Heart right ventricle (tissue), 16 donors: ENCODE measurements at places on chromosomes 16 and 17. TPM values are rescaled to one million over a fixed set of nuclear protein-coding genes. Genes with fewer than 3 reads are reported as not detected.

- no peak overlapping the region for H3K4me3 ChIP-seq
- H3K27me3 ChIP-seq: peaks cover 4% of the 10 kb centered on the region
- peaks cover 4% of the 10 kb centered on the region for H3K4me1 ChIP-seq
- DNase-seq: no peak
Observed at GRCh38 chr17:19539841-19540311, 6.2 kb downstream of the SLC47A1 start.

DNA sequence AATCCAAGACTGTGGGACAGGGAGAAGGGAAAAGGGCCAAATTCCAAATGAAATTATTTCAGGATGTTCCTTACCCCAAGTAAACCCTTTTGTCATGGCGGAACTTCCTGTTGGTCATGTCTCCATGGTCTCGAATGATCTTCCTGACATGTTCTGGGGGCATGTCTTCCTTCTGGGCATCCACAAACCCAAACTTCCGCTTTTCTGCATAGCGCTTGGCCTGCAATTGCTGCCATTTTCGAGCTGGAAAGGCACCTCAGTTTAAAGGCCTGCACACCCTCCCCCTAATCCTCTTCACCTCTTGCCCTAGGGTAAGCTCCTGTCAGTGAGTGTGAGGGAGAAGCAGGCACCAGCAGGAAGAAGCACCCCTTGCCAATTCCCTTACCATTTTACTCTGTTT is 1.2 kb downstream of the PRPF8 start:
- peak overlapping the region; percentile 79 for H3K4me3 ChIP-seq
- no peak for DNase-seq
- H3K36me3 ChIP-seq: peaks cover 51% of the 10 kb centered on the region

- H3K27me3 ChIP-seq: no peaks in the 10 kb centered on the region
- no peak for DNase-seq
- no peak overlapping the region for H3K27ac ChIP-seq
- peaks cover 7% of the 10 kb centered on the region for H3K4me1 ChIP-seq
- no peak overlapping the region for H3K4me3 ChIP-seq
Observed at GRCh38 chr16:52501746-52502145, 45.2 kb downstream of the TOX3 start.

DNA sequence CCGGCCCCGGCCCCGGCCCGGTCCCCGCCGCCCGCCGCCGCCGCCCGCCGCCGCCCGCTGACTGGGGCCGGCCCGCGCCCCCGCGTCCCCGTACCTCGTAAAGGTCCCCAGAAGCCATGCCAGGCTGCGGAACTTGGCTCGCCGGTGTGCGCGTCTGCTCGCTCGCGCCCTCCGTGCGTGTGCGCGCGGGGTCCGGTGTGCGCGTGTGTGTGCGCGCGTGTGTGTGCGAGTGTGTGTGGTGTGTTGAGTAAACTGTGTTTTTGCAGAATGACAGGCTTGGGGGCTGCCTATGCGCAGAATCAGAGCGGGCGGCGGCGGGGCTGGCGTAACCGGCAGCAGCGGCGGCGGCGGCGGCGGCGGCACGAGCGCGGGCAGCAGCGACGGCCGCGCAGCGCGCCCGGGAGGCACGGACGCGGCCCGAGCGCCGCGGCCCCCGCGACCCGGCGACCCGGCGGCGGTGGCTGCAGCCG is 307 bp downstream of the CDYL2 start:
- H3K4me1 ChIP-seq: no peaks in the 10 kb centered on the region
- peak overlapping the region; percentile 57 for H3K4me3 ChIP-seq
- peak; percentile 34 for DNase-seq
- H3K27ac ChIP-seq: no peak overlapping the region
- H3K27me3 ChIP-seq: no peaks in the 10 kb centered on the region

- no peaks in the 10 kb centered on the region for H3K4me1 ChIP-seq
- no peak overlapping the region for H3K27ac ChIP-seq
- no peak for DNase-seq
- H3K27me3 ChIP-seq: no peaks in the 10 kb centered on the region
- no peak overlapping the region for H3K4me3 ChIP-seq
- H3K36me3 ChIP-seq: no peaks in the 10 kb centered on the region
Observed at GRCh38 chr16:74019612-74020011, 277.0 kb upstream of the PSMD7 start.

DNA sequence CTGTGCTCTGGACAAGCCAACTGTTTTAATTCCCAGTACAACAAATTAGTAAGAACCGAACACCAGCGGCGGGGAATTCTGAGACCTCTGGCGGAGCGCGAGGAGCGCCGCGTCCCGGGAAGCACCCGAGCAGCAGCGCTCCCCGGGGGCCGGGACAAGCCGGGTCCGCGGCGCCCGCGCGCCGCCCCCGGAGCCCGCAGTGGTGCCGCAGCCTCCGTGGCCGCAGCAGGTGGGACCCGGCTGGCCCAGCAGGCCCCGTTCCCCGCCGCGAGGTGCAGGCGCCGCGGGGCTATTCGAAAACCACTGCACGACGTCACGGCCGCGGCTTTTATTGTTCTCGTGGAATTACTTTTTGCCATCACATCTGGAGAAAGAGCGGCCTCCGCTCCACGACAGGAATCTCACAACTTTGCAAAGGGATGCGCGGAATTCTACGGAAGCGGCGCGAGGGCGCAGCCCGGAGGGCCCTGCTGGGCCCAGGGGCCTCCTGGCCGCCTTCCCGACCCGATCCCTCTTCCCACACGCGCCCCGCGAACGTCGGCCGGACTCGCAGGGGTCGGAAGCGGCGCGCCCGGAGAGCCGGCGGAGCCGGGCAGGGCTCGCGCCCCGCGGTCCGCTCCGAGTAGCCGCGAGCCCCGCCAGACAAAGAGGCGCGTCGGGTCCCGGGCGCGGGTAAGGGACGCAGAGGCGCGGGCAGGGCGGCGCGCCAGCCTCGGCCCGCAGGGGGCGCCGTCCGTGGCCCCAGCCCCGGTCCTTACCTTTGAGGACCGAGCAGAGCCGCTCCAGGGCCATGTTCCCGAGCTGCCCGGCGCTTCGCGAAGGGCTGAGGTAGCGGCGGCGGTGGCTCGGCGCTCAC is 696 bp downstream of the NETO2 start:
- DNase-seq: peak; percentile 21
- peaks cover 16% of the 10 kb centered on the region for H3K27me3 ChIP-seq
- H3K27ac ChIP-seq: no peak overlapping the region
- no peaks in the 10 kb centered on the region for H3K36me3 ChIP-seq
- H3K4me1 ChIP-seq: peaks cover 4% of the 10 kb centered on the region

GRCh38 chr16:8623634-8624033 is 2.1 kb downstream of the METTL22 start:
- H3K36me3 ChIP-seq: no peaks in the 10 kb centered on the region
- H3K27me3 ChIP-seq: no peaks in the 10 kb centered on the region
- no peak overlapping the region for H3K27ac ChIP-seq
- H3K4me1 ChIP-seq: peaks cover 16% of the 10 kb centered on the region
- DNase-seq: no peak

DNA sequence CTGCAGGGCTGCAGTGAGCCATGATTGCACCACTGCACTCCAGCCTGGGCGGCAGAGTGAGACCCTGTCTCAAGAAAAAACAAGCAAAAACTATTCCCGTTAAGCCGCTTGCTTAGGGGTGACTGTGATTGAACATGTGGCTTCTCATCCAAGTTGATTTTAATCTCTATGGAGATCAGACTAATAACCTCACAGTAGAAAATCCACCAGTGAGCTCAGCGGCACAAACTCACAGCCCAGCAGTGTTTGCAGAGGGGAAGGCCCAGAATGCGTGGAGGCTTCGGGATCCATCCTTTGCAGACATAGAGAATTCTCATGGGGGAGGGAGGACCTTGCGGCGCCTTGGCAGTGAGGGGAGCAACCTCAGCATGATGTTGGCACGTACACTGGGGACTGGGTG is 7.4 kb downstream of the BANP start:
- H3K27ac ChIP-seq: no peak overlapping the region
- peaks cover 47% of the 10 kb centered on the region for H3K4me1 ChIP-seq
- no peak for DNase-seq
- no peak overlapping the region for H3K4me3 ChIP-seq
- H3K36me3 ChIP-seq: no peaks in the 10 kb centered on the region
- no peaks in the 10 kb centered on the region for H3K27me3 ChIP-seq

GRCh38 chr16:74743668-74744299 is 30.8 kb downstream of the FA2H start:
- no peaks in the 10 kb centered on the region for H3K4me1 ChIP-seq
- no peak for DNase-seq
- no peak overlapping the region for H3K4me3 ChIP-seq
- H3K27ac ChIP-seq: no peak overlapping the region

DNA sequence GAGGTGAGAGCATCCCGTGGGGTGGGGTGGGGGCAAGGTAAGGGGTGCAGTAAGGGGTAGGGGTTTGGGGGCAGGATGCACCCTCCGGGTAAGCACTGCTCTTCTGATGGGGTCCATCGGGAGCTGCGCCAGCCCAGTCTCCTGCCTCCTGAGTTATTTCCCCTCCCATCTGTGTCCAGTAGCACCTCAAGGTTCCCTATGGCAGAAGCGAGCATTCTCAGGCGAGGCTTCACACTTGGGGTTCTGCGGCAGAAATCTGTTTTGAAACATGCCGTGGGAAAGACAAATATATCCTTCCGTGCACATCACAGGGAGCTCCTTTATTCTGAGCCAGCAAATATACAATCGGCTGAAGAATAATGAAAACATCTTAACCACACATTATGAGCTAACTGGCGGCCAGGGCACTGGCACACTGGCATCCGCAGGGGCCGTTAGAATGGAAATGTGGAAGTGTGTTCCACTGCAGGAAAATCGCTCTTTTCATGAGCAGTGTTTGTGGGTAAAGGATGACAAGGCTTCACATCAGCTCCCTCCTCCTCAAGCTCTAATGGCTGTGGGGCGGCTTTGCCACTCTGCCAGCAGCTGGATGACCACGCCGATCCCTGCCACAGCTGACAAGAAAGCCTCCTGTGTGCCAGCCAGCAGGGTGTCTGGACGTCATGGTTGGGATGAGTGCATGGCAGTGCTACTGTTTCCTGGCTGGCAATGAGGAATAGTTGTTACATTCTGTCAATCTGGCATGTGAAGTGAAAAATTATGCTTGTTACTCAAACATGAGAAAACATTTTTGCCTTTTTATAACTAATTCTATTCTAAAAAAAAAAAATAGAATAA is 20.0 kb downstream of the MTHFSD start:
- H3K27ac ChIP-seq: no peak overlapping the region
- peaks cover 64% of the 10 kb centered on the region for H3K36me3 ChIP-seq
- no peaks in the 10 kb centered on the region for H3K27me3 ChIP-seq
- no peak for DNase-seq

DNA sequence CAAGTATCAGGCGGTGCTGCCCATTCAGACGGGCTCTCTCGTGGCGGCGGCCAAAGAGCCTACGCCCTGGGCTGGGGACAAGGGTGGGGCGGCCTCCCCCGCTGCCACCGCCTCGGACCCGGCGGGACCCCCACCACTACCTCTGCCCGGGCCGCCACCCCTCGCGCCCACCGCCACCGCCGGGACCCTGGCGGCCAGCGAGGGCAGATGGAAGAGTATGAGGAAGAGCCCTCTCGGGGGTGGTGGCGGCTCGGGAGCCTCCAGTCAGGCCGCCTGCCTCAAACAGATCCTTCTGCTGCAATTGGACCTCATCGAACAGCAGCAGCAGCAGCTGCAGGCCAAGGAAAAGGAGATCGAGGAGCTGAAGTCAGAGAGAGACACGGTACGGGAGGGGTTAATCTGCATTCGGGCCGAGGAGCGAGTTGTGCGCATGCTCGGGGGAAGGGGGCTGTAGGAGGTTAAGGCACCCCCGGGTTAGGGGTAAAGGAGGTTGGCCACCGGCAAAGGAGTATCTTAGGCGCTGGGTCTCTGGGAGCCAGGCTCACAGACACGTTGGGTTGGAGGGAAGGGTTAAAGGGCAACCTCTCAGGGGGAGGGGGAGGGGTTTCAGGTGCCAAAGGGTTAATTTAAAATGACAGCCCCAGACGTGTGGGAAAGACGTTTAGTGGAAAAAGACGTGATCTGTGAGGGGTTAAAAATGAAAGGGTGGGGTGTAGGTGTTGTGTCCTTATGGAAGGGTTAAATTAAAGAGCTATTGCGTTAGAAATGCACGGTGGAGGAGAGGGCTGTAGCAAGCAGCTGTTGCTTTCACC is 1.4 kb downstream of the MSL1 start:
- no peaks in the 10 kb centered on the region for H3K27me3 ChIP-seq
- DNase-seq: peak; percentile 65
- peak overlapping the region; percentile 100 for H3K4me3 ChIP-seq
- peak overlapping the region; percentile 95 for H3K27ac ChIP-seq
- no peaks in the 10 kb centered on the region for H3K36me3 ChIP-seq

- no peak overlapping the region for H3K27ac ChIP-seq
- H3K4me1 ChIP-seq: peaks cover 72% of the 10 kb centered on the region
- H3K36me3 ChIP-seq: no peaks in the 10 kb centered on the region
- H3K4me3 ChIP-seq: no peak overlapping the region
Observed at GRCh38 chr16:81481207-81481821, 36.7 kb downstream of the CMIP start.

- H3K4me3 ChIP-seq: no peak overlapping the region
- no peak for DNase-seq
- H3K27ac ChIP-seq: no peak overlapping the region
- no peaks in the 10 kb centered on the region for H3K36me3 ChIP-seq
- H3K4me1 ChIP-seq: no peaks in the 10 kb centered on the region
Observed at GRCh38 chr17:66276328-66276937, 26.0 kb upstream of the PRKCA start.

- H3K36me3 ChIP-seq: no peaks in the 10 kb centered on the region
- H3K27me3 ChIP-seq: peaks cover 18% of the 10 kb centered on the region
- DNase-seq: no peak
- H3K4me1 ChIP-seq: no peaks in the 10 kb centered on the region
- H3K27ac ChIP-seq: no peak overlapping the region
Observed at GRCh38 chr17:36743130-36743529, 141.7 kb downstream of the MRM1 start.

DNA sequence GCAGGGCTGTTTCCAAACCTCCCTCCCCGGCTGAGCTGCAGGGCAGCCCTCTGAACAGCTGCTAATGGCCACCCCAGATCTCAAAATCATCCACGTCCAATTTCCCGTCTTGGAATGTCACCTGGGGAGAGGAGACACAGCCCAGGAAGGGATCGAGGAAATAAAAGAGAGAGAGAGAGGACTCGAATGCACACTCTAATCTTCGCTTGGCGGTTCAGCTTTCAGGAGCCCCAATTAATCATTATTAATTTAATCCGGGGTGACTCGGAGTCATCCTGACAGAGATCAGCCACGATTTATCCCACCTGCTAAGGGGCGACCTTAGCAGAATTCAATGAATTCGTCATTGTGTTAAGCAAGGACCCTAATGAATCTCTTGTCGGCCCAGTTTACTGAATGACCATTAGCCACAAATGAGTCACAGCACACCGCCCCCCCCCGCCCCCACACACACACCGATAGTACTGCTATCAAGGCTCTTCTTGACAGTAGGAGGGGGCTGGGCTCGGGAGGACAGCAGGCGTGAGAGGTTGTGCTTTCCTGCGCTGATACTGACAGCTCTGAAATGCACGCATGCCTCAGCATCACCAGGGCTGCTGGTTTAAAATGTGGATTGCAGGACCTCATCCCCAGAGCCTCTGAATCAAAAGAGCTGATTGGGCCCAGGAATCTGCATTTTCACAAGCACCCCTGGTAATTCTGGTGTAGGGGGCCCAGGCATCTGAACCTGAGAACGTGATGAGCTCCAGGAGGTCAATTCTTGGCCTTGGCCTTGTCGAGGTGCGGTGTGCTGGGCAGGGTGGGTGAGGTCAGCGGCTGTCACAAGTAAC is 190.0 kb upstream of the CIBAR2 start:
- no peak for DNase-seq
- H3K27ac ChIP-seq: no peak overlapping the region
- H3K27me3 ChIP-seq: no peaks in the 10 kb centered on the region
- no peaks in the 10 kb centered on the region for H3K36me3 ChIP-seq

Gene NPW
- total RNA-seq: not detected

Gene PSKH1
- total RNA-seq: 17.9 TPM

Gene KRT33A
- total RNA-seq: not detected

Gene C16orf92
- not detected for total RNA-seq

Gene DHRS7C
- total RNA-seq: 180 TPM

Gene NPIPA5
- total RNA-seq: 6.0 TPM
